ENCODE measurements at places on chromosomes 5 and 9. TPM values are rescaled to one million over a fixed set of nuclear protein-coding genes. Genes with fewer than 3 reads are reported as not detected.

The SLCO4C1 gene
- 0.04 TPM for total RNA-seq

The LPAR1 gene
- total RNA-seq = 21.3 TPM

The ANKRD31 gene
- 0.06 TPM for total RNA-seq

The LCN9 gene
- total RNA-seq = not detected

The NR4A3 gene
- 1.5 TPM for total RNA-seq

The SLC2A8 gene
- 12.6 TPM for total RNA-seq

The PCDHB11 gene
- total RNA-seq = 0.20 TPM

The IL3 gene
- total RNA-seq = not detected

All from A549 treated with ZK216348 at 1 μM for 4 hours (cell line).